ENCODE measurements at places on chromosomes 5 and 9.

GRCh38 chr5:39355324-39355723, 9.0 kb downstream of the C9 start:
- no peak for DNase-seq

- no peak for DNase-seq
These were observed 369.3 kb upstream of the TRPC7 start for GRCh38 chr5:136734628-136735027.

DNA sequence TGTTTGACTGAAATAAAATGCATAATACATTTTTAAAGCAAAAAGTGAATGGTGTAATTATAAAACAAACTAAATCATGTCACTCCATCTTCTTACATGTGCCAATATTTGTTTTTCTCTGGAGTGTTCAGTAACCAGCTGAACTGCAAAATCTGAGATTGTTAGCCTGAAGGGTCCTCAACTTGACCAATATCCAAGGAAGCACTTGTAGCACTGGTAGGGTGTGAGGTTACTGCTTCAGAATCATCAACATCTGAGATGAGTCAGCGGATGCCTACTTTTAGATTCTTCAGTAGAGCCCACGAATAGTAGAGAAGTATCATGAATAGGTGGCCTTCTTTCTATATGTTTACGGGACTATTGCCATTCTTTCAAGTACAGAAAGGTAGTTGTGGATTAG, 226.7 kb downstream of the TLE4 start:
- DNase-seq = no peak

DNA sequence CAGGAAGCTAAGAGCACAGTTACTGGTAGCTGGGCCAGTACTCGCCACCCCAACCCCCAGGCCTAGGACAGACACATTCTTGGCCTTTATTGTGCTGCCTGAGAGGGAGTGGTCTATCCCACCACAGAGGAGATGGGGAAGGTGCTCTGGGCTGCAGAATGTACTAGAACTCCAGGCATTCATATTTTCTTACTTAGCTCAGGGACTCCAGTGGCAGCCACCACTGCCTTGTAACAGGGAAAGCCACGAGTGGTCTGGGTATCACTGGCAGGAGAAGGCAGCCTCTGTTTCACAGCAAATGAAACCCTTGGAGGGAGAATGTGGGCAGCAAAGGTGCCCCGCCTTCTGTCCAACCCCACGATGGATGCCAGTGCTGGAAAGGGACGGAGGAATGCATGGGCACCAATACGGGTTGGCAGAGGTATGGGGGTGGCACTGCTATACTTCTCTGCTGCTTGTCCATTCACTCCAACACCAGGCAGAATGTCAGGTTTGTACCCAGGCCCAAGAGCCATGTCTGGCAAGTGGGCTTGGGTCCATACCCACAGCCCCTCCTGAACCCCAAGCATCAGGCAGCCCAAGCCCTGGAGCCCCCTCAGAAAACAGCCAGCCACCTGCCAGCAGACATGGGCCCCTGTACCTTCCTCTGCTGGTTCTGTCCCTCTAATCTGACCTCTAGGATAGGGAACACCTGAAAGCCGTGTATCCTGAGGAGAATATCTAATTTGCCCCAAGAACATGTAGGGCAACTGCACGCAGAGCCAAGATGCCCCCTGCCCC, 4.6 kb downstream of the SEPTIN8 start:
- no peak for DNase-seq

- DNase-seq = no peak
These were observed 20.4 kb upstream of the SLC2A6 start for GRCh38 chr9:133499132-133499891.

GRCh38 chr9:135565636-135566035, 4.1 kb downstream of the PAEP start:
- DNase-seq = no peak

- DNase-seq = no peak
These were observed 128.2 kb upstream of the ASTN2 start for GRCh38 chr9:117543089-117543488.

GRCh38 chr9:134984372-134985265, 66.9 kb upstream of the FCN1 start:
- DNase-seq = no peak

- no peak for DNase-seq
These were observed 162.8 kb downstream of the GABRG2 start for GRCh38 chr5:162230348-162230747.

DNA sequence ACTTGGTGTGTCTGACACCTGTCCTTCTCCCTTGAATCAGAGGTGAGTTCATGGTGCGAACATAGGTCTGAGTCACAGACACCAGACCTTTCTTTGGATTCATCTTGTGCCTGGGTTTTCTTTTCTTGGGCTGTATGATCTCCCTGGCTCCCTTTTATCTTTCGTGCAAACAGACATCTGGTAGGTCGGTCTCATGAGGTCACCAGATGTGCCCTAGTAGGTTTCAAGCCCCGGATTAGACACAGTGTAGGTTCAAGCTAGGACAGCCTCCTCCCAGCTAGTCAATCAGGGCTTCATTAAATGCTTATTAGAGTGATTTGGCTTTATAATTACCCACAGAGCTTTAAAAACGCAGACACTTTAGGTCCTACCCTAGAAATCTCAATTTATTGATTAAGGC, 106.0 kb upstream of the MYO10 start:
- DNase-seq = no peak

DNA sequence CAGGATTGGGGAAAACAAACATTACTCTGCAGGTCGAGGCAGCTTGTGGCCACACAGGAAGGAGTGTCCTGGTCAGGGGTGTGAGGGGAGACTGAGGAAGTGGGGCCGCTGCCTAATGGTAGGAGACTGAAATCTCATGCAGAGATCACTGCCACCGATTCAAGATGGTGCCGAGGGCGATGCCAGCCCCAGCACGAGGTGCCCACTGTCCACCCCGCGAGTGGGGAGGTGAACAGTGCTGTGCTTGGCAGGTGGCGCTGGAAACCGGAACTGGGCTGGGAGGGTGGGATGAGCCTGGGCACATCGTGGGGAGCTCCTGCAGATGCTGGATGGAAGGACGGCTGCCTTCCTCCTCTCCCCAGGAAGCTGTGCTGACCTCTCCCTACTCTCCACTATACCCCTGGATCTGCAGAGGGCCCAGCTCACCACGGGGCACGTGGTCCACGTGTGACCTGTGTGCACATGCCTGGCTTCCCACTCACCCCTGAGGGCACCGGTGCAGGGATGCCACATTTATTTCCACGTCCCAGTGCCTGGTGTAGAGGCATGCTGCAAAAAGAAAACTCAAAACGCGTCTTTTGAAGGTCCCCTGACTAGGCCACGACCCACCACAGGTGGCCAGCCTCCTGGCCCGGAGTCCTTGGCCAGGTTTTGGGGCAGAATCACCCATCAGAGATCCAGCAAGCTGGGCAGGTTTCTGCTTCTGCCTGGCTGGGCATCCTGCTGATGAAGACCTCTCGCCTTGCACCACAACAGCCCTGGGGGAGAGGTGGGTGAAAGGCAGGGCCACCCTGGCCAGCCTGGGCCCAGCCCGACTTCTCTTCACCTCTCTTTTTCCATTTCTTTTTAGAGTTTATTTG, 71.7 kb upstream of the FCN1 start:
- no peak for DNase-seq
